ENCODE measurements at places on chromosomes 7 and 10.

DNA sequence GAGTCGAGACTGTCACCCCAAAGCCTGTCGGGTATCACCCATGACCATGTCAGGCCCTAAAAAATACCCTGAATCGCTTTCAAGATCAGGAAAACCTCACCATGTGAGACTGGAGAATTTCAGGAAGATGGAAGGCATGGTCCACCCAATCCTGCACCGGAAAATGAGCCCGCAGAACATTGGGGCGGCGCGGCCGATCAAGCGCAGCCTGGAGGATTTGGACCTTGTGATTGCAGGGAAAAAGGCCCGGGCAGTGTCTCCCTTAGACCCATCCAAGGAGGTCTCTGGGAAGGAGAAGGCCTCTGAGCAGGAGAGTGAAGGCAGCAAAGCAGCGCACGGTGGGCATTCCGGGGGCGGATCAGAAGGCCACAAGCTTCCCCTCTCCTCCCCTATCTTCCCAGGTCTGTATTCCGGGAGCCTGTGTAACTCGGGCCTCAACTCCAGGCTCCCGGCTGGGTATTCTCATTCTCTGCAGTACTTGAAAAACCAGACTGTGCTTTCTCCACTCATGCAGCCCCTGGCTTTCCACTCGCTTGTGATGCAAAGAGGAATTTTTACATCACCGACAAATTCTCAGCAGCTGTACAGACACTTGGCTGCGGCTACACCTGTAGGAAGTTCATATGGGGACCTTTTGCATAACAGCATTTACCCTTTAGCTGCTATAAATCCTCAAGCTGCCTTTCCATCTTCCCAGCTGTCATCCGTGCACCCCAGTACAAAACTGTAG lies 176.2 kb downstream of the RTKN2 start:
- no peak for DNase-seq

GRCh38 chr7:81583882-81584533 lies 185.8 kb downstream of the HGF start:
- DNase-seq = no peak

- no peak for DNase-seq
Observed at GRCh38 chr7:1024331-1024841, 20.0 kb upstream of the GPR146 start.

DNA sequence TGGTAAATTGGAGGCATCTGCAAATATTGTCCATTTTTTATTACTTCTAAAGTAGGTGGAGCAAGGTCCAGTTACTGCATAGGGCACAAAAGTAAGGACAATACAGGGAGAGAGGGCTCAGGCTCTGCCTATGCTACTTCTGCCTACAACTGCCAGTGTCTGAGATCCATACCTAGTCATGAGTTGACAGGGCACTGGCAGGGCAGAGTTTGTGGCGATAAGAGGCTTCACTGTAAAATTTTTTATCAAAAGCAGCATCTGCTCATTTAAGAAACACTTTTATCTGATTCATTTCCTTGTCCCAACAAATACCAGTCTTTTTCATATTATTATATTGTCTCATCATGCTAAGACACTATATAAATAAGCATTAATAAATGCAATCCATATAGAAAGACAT lies 178.0 kb downstream of the LRRN3 start:
- no peak for DNase-seq

DNA sequence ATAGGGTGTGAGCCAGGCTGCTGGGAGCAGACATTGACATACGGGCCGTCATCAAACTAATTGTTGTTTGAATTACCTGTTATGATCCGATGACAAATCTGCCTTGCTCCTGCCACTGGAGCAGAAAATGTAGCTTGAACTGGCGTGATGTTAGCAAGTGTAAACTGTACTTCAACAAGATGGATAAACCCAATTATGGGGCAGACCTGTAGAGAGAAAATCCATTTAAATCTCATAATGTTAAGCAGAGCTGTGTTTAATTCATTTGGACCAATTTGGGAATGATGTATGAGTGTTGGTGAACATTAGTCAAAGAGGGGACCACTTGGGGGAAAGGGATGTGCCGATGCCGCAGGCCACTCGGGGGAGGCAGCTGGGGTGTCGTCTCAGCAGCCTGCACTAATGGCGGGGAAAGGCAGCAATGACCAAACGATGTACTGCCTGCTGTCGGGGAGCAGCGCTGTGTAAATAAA lies 27.4 kb downstream of the TCF7L2 start:
- no peak for DNase-seq

- no peak for DNase-seq
Observed at GRCh38 chr10:131775833-131776232, 125.0 kb upstream of the PPP2R2D start.

- DNase-seq = no peak
Observed at GRCh38 chr10:12180221-12180974, 15.3 kb downstream of the NUDT5 start.

DNA sequence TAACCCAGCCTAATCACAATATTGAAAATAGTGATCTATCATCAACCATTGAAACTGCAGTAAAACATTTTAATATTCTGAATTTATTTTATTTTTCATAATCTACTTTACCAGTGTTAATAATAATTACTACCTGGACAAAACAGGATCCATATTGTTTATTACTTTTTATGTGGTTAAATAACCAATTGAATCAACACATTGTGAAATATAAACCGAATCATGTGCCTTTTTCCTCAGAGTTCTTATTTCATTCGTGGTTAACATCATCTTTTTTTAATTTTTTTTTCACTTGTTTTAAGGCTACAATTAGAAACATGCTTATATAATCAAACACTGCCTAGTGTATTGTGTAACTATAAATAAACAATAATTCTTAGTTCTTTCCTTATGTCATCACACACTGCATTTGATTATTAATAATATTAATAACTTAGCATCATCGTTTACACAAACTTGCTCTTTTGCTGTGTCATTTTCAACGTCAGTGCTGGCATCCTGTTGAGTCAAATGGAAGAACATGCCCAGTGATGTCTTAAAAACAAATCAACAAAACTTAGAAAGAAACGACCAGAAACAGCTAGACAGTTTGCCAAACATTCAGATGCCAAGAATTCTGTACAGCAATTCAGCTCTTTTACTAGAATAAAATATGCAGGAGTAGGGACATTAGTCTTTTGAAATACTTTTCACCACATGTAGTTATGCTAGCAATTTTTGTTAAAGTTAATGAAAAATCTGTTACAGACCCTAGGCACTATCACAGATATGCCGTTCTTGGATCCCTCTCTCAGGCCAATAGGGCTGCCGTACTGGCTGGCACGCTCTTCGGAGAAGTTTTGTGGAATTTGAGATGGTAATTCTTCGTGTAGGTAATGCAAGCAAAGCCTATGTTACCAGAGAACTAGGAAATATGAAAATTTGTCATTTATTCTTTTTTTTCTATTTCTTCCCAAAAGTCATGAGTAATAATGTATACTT lies 330.4 kb upstream of the SEMA3A start:
- DNase-seq = no peak

- no peak for DNase-seq
Observed at GRCh38 chr7:51242881-51243518, 73.6 kb downstream of the COBL start.

- DNase-seq = no peak
Observed at GRCh38 chr10:8407501-8408021, 353.1 kb downstream of the GATA3 start.

DNA sequence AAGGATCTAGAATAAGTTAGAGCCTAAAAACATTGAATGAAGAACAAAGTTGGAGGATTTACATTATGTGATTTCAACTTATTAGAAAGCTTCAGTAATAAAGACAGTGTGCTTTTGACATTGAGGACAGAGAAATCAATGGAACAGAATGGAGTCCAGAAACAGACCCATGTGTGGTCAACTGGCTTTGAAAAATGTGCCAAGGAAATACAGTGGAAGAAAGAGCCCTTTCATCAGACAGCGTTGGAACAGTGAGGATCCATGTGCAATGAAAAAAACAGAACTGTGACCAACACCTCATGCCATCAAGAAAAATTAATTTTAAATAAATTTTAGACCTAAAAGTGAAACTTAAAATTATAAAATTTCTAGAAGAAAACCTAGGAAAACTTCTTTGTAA lies 50.6 kb upstream of the LRRC18 start:
- no peak for DNase-seq

DNA sequence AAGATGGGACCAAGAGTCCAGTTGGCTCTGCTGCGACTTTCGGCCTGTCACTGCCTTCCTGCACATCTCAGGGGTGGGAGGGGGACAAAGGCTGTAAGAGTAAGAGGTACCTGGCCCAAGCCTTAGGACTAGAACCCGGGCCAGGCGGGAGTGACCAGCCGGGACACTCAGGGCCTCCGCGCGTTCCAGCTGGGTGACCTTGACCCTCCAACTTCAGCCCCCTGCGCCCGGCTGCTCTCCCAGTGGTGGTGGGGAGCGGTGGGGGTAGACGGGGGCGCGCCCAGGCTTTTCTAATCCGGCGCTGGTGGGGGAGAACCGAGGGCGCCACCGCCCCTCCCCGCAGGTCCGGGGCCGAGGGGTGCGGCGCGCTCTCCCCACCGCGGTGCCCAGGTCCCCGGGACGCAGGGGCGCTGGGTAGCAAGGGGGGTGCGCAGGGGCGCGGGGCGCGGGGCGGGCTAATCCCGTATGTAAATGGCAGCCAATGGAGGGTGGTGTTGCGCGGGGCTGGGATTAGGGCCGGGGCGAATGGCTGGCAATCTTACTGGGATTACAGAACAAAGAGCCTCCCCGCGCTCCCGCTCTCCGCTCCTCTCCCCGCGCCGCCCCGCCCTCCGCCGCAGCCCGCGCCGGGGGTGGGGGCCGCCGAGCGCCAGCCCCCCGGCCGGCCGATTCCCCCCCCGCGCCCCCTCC lies at the start of gene GTF2IRD1:
Gene GTF2IRD1 (plus strand): TSS at position 585 of the 690 bp plus-strand sequence. CDS start 54,175 bp downstream, outside the sequence.
- peak; percentile 53 for DNase-seq

GRCh38 chr10:113111900-113112853 lies 162.1 kb downstream of the TCF7L2 start:
- no peak for DNase-seq

DNA sequence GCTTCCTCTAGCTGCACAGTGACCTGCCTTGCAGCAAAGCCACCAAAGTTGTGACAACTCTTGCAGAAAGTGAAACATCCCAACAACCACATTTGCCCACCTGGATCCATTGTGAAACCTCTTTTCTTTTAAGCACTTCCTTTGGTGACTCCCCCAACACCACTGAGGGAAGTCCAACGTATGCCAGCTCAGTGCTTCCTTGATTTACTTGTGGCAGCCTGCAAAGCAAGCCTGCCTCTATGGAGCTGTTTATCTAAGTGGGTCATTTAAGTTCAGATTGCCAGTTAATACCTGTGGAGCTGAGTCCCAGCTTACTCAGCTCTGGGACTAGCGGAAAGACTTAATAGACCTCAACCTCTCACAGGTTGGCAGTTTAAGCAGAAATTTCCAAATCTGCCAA lies 230.8 kb upstream of the GHITM start:
- DNase-seq = no peak

DNA sequence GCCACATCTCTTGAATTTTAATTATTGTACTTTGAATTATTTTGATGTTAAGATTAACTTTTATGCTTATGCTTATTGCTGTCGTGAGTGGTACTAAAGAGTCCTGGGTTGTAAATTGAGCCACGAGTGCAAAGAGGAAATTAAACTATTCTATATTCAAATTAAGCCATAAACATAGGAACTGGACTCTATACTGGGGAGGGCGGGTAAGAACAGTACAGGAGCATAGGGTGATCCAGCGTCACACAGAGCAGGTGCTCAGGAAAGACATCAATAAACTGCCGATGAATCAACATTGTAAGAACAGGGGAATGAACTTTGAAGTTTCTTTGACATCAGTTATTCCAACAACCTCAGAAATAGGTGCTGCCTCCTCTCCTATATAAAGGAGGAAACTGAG lies 219.6 kb downstream of the CACNB2 start:
- DNase-seq = no peak

GRCh38 chr7:83514977-83515376 lies 134.0 kb downstream of the SEMA3E start:
- DNase-seq = no peak

- DNase-seq = no peak
Observed at GRCh38 chr7:70588191-70588921, 543.6 kb upstream of the GALNT17 start.

- DNase-seq = no peak
Observed at GRCh38 chr7:131843898-131844331, 287.5 kb upstream of the PODXL start.

DNA sequence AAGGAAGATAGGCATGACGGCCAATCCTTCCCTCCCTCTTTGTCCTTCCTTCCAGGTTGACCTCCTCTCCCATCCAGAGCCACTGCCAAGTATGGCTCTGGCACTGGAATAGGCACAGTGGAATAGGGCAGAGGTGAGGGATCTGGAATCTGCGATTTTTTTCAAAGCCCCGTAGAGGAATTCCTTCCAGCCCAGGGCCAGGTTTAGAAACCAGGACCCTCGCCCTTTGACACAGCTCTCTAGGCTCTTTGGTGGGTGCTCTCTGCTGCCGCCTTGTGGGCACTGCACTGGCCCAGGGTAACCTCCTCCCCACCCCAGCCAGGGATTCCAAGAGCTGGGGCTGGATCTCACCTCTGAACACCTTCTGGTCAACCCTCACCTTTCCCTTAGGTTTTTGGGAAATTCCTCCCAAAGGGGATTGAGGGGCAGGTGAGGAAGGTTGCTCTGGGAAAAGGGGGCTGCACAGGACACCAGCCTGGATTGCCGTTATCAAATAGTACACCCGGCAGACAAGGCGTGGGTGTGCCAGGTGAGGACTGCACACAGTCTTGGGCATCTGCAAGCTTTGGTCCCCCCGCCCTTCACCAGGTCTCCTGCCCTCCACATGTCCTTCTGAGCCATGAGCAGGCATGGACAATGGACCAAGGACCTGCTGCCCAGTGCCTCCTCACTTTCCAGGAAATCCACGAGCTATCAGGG lies 22.8 kb downstream of the C10orf105 start:
- peak; percentile 69 for DNase-seq

DNA sequence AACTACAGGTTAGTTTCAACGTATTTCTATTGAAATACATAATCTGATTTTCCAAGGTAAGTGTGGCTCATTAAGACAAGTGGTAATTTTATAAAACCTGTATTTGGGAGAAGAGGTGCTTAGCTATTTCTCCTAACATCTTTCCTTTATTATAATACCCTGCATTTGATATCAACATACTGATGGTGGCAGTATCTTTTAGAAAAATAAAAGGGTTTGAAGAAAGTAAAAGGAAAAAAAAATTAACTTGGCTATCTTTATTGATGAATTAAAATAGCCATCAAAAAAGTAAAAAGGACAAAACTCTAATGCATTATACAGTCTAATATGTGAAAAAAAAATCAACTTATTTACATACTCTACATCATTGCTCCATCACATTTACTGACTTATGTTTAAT lies 68.0 kb downstream of the NRBF2 start:
- no peak for DNase-seq

GRCh38 chr7:96982586-96982985 lies 22.8 kb upstream of the DLX6 start:
- no peak for DNase-seq

Measured in stimulated activated CD4-positive, alpha-beta T cell treated with anti-CD3 and anti-CD28 coated beads, Interleukin-4, amount 100 ng/mL, for 24 hours (primary cell).